Tibial nerve (tissue), 4 donors: ENCODE measurements at places on chromosomes 1 and 21. TPM values are rescaled to one million over a fixed set of nuclear protein-coding genes. Genes with fewer than 3 reads are reported as not detected.

PLD5 gene
- total RNA-seq = not detected

DNA sequence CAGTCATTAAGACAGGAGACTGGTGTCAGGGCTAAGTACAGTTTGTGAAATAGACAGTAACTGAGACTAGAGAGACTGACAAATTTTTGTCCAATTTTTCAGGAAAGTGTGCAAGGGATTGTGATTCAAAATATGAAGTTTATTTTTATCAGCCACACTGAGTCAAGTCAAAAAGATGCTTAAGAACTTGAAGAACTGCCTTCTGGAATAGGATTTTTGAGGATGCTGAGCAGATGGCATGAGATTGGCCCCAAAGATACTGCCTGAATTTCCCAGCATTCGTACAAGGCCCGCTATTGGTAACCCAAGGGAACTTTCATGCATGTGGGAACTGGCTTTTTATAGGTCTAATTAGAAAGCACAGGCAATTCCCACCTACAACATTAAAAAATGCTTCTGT, 610.0 kb downstream of the LMO4 start:
- H3K27ac ChIP-seq = no peak overlapping the region
- no peaks in the 10 kb centered on the region for H3K27me3 ChIP-seq
- no peak overlapping the region for H3K4me3 ChIP-seq
- H3K4me1 ChIP-seq = peaks cover 9% of the 10 kb centered on the region

SELL gene
- total RNA-seq = 2.1 TPM

DNA sequence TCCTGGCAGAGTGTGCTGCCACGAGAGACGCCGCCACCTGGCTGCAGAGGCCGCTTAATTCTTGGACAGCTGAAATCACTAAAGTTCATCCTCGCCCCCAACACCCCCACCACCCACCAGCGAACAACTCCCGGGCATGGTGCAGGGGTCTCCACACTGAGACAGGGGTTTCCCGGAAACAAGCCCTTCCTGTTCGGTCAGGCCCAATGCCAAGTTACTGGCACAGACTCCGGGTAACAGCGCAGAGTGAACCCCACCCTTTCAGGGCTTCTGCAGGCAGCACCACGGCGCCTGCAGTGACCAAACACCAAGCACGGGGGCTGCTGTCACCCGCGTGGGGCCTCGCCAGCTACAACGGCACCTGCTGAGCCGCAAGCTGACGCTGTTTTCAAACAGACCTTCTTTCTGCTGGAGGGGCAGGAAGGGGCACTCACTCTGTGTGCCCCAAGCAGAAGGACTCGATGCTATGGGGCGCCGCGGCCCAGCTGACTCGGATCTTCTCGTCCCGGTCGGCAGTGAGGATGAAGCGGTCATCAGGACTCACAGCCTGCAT, 17.4 kb downstream of the WDR4 start:
- no peak overlapping the region for H3K27ac ChIP-seq
- H3K4me1 ChIP-seq = no peaks in the 10 kb centered on the region
- no peak overlapping the region for H3K4me3 ChIP-seq
- no peaks in the 10 kb centered on the region for H3K36me3 ChIP-seq
- no peaks in the 10 kb centered on the region for H3K27me3 ChIP-seq

- H3K4me1 ChIP-seq = no peaks in the 10 kb centered on the region
- no peaks in the 10 kb centered on the region for H3K36me3 ChIP-seq
- DNase-seq = no peak
- H3K27ac ChIP-seq = no peak overlapping the region
- no peaks in the 10 kb centered on the region for H3K27me3 ChIP-seq
These were observed 224.2 kb downstream of the FOXD2 start for GRCh38 chr1:47662068-47662467.

SSU72 gene
- total RNA-seq = 150 TPM

DNA sequence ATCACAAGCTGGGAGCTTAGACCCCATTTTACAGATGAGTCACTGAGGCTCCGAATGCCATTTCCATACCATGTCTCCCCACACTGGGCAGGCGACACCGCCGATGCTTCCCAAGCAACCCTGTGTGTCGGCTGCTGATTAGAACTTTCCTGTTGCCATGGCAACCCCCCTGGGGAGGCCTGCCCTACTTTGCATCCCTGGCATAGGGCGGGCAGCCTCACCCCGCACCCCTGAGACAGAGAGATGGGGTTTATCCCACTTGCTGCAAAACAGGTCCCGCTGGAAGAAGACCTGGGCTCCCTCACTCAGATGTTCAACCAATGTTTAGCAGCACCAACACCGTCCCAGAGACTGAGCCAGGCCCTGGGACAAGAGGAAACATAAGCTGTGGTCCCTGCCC, 81.5 kb downstream of the CAMK2N1 start:
- no peak overlapping the region for H3K4me3 ChIP-seq
- DNase-seq = no peak
- no peaks in the 10 kb centered on the region for H3K4me1 ChIP-seq
- H3K27ac ChIP-seq = no peak overlapping the region
